Mesenteric fat pad (tissue), 1 donor: ENCODE measurements at places on chromosomes 1 and 21. TPM values are rescaled to one million over a fixed set of nuclear protein-coding genes. Genes with fewer than 3 reads are reported as not detected.

Gene OR2T12
- total RNA-seq: not detected

Gene NBPF4
- not detected for total RNA-seq

Gene S100A2
- 0.58 TPM for total RNA-seq

Gene NPPB
- total RNA-seq: not detected

DNA sequence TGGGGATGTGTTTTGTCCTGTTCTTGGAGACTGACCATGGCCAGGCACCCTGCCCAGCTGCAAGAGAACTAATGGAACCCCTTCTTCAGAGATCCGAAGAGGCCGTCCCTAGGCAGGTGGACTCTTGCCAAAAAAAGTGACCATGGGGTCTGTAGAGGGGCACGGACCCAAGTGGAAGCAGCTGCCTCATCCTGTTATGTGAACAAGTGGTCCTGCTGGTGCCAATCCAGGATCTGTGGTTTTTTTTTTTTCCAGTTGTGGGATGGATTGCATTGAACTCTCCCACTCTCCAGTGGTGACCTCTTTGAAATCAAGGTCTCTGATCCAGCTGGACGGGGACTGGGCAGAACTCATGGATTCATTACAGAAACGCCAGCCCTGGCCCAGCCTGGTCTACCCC lies 71.2 kb downstream of the ARHGEF10L start:
- no peak for DNase-seq

DNA sequence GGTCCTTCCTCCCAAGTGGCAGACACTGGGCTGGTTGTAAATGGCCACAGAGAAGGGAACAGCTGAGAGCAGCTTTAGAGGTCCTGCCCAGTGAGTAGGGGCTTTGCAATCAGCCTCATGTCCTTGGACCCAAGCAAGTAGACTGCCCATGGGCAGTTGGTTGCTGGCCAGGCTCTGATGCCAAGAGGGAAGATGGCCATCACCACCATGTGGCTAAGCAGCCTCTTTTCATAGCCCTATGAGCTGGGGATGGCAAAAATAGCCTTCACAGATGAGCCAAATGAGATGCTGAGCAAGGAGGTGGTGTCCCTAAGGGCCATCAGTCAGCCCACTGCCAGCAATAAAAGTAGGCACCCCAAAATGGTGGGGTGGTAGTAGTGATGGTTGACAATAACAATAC lies 3.2 kb downstream of the DISP3 start:
- no peak for DNase-seq
